ENCODE measurements at places on chromosomes 13 and 19. TPM values are rescaled to one million over a fixed set of nuclear protein-coding genes. Genes with fewer than 3 reads are reported as not detected.

DNA sequence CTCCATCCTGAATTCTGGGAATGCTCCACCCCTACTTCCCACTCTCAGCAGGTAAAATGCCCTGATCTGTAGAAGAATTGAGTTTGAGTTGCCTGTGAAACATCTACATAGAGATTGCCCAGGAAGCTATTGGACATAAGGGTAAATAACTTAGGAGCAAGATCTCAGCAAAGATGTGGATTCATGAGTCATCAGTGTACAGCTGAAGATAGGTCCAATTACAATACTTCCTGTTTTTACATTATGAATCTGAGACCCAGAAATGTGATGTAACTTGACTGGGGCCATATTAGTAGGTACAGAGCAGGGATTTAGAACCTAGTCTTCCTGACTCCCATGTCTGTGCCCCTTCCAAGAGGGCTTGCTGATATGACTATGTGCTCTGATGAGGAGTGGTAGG, 79.4 kb upstream of the FNDC3A start:
- no peak for DNase-seq

DNA sequence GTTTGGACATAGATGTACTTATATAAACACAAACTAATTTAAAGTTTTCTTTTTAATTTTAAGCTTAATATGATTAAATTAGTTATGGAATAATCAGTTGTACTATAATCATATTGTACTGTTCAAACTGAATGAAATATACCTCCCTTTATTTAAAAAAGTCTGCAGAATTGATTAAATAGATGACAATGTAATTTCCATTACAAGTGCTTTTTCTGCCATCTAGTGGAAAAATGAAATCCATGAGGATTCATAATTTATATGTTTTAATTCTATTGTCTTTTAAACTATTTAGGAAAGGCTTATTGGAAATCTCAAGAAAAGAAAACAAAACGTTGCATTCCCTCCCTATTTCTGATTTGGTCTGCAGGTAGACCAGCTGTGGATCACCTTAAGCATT, 30.9 kb downstream of the MZT1 start:
- no peak for DNase-seq

- no peak for DNase-seq
Measured at GRCh38 chr13:75480671-75481175, 1.2 kb downstream of the TBC1D4 start.

ATP7B gene
- total RNA-seq = 0.99 TPM

- no peak for DNase-seq
Measured at GRCh38 chr19:38534574-38534973, 83.2 kb downstream of the MAP4K1 start.

RNF17 gene
- total RNA-seq = not detected

GRCh38 chr13:102935896-102936321, 90.1 kb downstream of the ERCC5 start:
- no peak for DNase-seq

DNA sequence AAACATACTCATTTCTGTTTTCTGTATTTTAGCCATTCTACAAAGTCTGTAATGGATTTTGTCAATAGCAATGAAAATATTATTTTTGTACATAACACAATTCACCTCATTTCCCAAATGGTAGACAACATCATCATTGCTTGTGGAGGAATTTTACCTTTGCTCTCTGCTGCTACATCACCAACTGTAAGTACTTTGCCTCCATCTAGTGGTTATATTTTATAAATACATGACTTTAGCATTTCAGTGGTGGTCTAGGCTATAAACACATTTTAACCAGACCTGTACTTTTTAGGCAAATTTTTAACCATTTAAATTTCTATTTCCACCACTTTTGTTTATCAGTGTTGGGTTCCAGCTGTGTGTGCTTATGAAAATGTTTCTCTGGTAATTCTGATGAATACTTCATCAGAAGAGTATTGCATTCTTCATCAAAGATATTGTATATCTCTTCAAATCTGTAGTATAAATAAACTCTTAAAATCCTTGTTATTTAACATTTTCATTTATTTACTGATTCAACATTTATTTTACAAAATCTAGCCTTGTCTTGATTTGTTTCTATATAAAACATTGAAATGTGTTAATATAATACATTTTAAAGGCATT, 222.4 kb downstream of the NBEA start:
- DNase-seq = no peak

SIPA1L3 gene
- total RNA-seq = 11.1 TPM

- DNase-seq = no peak
Measured at GRCh38 chr13:100542826-100543156, 45.8 kb downstream of the GGACT start.

DNA sequence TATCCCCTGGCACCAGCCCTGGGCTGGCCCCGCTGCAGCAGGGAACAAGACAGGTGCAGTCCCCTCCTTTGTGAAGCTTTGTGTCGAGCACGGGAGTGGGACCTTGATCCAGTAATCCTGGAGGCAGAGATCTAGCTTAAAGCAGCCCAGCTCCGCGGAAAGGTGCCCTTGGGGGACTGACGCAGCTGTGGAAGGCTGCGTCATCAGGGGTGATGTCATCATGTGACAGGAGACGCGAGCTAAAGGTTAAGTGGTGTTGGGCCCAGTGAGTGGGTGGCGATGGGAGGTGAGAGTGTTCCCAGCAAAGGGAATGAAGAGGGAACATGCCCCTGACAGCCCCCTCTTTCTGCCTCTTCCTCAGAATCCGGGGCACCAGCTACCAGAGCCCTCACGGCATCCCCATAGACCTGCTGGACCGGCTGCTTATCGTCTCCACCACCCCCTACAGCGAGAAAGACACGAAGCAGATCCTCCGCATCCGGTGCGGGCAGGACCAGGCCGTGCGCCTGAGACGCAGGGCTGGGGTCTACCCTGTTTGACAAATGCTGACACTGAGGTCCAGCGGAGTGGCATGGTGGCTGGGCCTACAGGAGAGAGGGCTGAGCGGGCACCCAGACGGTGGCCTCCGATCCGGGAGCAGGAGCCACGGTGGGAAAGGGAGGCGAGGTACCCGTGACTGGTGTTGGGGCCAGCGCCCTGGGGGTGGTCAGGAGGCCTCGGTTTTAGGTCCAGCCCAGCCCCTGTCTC, 2.6 kb downstream of the LHB start:
- no peak for DNase-seq

- DNase-seq = no peak
Measured at GRCh38 chr13:99316224-99316623, 9.0 kb upstream of the GPR183 start.

DNA sequence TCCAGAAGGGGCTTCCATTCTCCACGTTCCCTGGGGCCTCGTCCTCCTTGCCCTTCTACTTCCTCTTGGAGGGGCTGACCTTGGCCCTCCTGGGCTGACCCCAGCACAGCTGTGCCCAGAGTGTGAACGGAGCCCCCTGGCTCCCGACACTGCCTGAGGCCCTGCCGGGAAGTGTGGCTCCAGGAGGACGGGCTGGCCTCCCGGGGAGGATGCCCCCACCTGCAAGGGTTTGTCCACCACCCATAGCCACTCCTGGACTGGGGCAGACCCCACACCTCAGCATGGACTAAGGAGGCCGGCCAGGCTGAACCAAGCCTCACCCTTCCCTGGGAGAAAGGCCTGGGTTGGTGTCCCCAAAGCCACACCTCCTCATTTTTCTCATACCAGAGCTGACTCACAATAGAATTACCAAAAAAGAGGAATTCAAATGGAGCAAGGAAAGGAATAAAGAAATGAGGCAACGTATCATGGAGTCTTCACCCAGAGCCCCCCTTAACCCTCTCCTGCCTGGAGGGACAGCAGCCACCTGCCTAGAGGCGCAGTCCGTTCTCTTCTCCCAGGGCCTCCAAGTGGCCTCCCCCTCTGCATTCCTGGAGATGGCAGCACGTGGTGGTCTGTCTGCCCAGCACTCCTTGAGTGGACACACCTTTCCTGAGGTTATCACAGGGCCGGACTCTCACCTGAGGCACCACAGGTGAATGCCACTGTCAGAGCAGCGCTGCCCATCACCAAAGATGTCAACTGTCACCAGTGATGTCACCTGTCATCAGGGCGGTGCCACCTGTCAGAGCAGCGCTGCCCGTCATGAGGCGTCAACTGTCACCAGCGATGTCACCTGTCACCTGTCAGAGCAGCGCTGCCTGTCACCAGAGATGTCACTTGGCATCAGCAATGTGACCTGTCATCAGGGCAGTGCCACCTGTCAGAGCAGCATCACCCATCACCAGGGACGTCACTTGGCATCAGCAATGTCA, 3.1 kb upstream of the C13orf46 start:
- DNase-seq = no peak

DNA sequence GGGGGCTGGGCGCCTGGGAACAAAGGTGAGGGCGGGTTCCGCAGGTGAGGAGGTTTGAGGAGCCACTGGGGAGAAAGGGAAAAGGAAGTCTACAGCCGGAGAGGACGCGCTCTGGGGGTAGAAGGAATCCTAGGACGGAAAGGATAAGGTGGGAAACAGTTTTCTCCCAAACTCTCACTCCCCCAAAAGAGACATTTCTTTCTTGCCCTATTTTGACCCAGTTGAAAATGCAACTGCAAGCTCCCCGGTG, 651 bp upstream of the POLR1D start:
- no peak for DNase-seq

- DNase-seq = no peak
Measured at GRCh38 chr19:31693131-31693932, 344.1 kb upstream of the TSHZ3 start.

DOCK9 gene
- 240 TPM for total RNA-seq

DNA sequence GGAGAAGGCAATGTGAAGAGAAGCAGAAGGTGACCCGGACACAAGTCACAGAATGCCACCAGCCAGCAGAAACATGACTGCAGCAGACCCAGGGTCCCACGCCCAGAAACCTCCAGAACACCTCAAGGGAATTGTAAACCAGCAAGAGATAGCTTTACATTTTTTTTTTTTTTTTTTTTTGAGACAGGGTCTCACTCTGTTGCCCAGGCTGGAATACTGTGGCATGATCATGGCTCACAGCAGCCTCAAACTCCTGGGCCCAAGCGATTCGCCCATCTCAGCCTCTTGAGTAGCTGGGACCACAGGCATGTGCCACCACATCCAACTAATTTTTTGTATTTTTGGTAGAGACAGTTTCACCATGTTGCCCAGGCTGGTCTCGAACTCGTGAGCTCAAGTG, 10.5 kb upstream of the CEACAM20 start:
- no peak for DNase-seq

CYP4F3 gene
- total RNA-seq = 53.0 TPM

LIM2 gene
- not detected for total RNA-seq
